ENCODE measurements at places on chromosomes 16 and 17.

- no peak for DNase-seq
Measured at GRCh38 chr16:83806731-83807130, 1.0 kb upstream of the HSBP1 start.

DNA sequence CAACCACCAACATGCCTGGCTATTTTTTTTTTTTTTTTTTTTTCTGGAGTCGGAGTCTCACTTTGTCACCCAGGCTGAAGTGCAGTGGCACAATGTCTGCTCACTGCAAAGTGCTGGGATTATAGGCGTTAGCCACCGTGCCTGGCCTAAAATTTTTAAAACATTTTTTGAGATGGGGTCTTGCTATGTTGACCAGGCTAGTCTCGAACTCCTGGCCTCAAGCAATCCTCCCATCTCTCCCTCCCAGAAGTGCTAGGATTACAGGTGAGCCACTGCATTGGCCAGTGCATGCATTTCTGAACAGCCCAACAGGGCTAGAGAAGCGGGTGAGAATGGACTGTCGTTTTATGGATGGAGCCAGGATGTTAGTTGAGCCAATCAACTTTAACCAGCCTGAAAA lies 72.4 kb downstream of the ERCC4 start:
- no peak for DNase-seq

- no peak for DNase-seq
Measured at GRCh38 chr16:88337538-88337937, 45.2 kb upstream of the ZNF469 start.

DNA sequence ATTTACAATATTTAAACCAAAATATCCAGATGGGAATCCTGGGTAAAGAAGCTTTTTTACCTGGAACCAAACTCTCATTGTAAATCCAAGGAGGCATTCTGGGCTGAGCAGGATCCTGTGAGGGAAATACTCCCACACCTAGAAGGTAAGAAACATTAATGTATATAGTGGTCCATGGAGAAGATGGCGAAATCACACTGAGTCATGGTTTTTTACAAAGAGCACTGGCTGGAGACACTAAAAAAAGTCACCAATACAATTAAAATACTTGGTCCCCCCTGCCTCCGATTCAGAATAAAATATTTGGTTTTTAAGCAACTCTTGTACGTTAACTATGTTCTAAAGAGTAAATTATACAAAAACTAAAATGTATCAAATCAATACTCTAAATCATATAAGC lies 32.9 kb downstream of the SYNRG start:
- DNase-seq: no peak

GRCh38 chr17:43831633-43832032 lies 1.3 kb downstream of the MPP3 start:
- no peak for DNase-seq

GRCh38 chr16:86457501-86458148 lies 52.7 kb upstream of the FOXF1 start:
- no peak for DNase-seq

DNA sequence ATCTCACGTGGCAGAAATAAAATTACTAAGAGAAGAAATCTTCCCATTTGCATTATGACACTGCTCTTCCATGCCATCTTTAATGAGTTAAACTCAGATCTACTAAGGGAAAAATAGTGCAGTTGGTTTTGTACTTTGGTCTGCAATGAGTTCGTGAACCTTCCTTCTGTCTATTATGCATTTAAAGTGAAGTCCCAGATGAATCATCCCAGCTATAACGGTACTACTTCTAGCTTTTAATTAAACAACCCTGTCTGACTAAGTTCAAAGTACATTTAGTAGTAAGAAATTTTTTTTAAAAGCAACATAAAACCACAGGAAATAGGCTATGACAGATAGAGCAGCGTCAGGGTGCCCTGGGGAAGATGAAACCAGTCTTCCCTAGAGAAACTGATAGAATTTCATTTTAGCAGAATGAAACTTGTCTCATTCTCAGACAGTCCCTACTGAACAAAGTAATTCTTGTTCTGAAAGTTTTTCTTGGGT lies 1.8 kb downstream of the TMIGD1 start:
- no peak for DNase-seq

DNA sequence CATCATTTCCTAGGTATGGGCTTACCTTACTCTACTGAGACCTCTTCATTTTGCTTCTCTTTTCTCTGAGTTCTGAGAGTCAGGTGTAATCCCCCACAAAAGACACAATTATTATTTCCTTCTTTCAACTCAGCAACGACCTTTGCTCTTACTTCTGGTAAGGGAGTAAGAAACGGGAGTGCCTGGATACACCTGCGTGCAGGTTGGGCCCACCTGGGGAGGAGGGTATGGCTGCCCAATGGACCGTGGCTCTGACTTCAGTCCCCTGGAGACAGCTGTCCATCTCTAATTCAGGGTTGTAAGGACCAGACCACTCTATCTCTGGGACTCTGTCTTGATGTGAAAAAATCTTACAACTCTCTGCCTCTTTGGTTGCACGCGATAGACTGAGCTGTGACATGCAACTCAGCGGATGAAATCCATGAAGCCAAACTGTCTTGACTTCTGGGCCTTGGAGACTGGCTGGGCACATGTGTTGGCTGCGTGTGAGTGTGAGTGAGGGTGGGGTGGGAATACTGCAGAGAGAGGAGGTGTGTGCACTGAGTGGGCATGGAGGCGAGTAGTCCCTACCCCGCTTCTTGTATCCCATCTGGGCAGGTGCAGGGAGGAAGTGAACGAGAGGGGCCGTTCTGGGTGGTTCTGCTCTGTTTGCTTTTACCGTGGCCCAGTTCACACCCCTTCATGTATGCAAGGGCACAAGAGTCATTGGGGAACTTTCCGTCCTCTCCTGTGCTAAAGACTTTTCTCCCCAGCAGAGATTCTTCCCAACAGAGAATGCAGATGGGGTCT lies 1.2 kb downstream of the TMEM238L start:
- DNase-seq: no peak

- no peak for DNase-seq
Measured at GRCh38 chr17:50808888-50809287, 26.5 kb upstream of the WFIKKN2 start.

- no peak for DNase-seq
Measured at GRCh38 chr17:15952916-15953790, 8.2 kb downstream of the ADORA2B start.

DNA sequence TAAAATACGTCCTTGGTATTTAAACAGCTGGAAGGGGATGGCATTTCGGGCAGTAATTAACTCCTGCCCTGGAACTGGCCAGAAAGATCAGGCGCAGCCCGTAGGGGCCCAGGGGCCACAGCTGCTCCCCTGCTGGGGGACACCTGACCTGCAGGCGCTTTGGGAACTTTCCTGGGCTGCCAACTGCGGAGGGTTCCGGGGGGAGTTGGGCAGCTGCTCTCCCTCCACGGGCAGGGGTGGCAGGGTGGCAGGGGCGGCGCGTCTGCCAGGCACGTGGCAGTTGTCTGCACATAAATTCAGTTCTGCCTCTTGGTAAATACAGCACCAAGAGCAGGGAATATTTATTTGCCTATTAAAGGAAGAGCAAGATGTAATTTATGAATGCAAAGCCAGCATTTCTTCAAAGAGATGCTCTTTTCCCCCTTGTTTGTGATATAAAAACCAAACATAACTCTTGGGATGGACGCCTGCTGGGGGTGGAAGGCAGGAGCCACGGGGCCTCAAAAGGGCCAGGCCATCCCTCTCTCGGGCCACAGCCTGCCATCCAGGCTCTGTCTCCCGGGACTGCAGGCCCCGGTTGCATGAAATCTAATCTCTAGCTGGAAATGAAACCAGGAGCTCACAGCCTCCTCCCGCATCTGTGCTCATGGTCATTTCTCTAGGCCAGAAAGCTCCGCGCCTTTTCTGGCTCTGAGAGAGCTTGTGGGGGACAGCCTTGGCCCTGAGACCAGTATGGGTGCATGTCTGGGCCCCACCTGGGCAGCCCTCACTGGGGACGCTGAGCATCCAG lies 29.9 kb upstream of the CHMP6 start:
- DNase-seq: no peak

DNA sequence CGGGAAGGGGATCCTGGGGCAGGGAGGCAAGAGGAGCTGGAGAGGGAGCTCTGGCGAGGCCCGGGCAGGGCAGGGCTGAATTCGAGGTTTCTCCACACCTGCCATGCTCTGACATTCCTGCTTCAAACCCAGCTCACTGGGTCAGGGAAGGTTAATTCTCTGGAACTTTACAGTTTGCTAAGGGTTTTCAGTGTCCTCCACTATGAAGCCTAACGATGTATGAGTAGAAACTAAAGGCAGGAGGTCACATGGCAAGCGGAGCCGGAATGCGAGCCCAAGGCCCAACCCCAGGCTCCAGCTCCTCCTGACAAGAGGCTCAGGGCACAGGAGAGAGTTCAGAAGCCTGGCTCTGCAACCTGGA lies 29.2 kb downstream of the DCAKD start:
- DNase-seq: no peak

DNA sequence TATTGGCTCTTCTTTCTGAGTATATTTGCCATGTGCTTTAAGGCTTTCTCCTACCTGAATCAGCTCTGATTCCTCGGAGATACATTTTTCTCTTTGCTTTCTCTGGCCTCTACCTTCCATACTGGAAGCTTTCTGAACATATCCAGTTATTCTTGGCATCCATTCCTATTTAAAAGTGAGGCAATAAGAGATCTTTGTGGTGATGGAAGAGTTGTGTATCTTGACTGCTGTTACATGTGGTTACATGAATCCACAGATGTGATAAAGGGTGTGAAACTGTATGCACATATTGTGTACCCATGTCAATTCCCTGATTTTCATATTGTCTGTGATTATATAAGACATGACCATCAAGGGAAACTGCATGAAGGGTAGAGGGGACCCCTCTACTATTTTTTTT lies 24.4 kb downstream of the UBE2O start:
- no peak for DNase-seq

DNA sequence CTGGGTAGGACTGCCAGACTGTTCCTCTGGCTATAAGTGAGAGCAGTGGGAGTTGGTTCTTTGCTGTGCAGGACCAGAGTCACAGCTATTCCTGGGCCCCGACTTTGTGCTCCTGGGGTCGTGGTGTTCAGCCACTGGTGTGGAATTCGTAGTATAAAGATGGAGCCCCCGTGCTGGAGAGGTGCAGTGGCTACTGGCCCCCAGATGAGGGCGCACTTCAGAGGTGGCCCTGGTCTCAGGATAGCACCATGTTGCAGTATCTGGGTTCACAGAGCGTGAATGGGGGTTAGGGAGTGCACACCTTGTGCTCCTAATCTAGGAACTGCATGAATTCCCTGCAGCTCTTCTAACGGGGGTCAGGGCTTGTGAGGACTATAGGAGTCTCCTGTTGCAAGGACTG lies 21.1 kb downstream of the TANC2 start:
- DNase-seq: peak; percentile 27

DNA sequence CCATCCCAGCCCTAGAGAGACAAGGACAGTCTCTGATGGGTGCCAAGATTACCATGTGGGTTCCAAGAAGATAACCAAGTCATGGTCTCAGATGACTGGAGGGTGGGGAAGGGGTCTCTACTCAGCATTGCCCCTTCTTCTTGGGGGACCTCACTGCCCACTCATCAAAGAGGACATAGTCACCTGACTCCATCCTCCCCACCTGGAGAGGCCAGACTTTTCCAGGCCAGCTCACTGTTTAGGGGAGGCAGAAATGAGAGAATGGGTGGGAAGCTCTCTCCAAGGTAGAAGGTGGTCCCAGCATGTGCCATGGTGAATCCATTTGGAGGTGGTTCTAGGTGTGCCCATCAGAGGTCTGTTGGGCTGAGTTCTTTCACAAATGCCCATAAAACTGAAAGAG lies 20.7 kb upstream of the IL21R start:
- no peak for DNase-seq

GRCh38 chr17:41415833-41416335 lies 8.5 kb downstream of the KRT37 start:
- DNase-seq: no peak

DNA sequence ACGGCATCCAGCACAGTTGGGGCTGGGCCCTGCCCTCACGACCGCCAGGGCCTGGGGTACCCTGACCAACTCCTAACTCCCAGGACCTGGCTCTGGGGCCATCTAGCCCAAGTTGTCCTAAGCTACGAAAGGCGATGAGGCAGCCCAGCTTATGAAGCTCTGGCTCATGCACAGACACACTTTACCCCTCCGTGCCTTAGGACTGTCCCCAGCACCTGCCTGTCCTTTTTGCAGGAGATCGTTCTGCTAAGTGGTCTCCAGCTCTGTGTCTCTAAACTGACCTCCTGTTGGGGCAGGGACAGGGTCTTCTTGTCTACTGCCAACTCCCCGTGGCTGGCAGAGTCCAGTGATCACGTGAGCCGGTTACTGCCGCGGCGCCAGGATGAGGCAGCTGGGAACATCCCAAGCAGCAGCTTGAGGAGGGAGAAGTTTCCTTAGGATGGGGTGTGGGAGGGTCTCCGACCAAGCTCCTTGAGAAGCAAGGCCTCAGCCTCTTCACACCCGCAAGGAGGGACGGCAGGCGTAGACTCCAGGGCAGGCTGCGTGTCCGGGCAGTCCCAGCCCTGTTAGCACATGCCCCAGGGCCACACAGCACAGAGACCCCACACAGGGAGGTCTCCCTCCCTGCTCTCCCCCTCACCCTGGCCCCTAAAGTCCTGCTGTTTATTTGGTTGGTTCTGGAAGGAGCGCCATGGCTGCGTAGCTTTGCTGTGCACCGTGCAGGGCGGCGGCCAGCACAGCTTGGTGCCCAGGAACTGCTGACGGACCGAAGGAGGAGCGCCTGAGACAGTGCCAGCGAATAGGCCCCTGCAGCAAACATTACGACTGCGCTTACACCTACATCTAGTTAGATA lies 16.4 kb upstream of the METRNL start:
- no peak for DNase-seq

DNA sequence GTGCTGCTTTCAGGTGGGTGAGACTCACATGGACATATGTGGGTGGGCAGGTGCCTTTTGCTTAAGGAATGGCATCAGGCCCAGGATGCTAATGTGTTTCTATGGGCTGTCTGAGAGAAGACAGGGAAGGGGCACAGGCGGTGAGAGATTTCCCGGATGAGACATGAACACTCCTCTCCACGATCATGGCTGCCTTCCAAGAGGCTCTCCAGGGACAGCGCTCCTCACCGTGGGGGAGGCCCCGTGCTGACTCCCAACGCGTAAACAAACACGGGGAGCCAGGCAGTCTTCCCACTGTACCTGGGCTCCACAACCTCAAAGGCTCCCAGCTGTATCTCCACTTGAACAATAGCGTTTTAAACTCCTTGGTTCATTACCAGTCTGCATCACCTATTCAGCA lies 42.8 kb downstream of the CDK5R1 start:
- no peak for DNase-seq

GRCh38 chr17:5508810-5509209 lies 22.4 kb downstream of the MIS12 start:
- no peak for DNase-seq

DNA sequence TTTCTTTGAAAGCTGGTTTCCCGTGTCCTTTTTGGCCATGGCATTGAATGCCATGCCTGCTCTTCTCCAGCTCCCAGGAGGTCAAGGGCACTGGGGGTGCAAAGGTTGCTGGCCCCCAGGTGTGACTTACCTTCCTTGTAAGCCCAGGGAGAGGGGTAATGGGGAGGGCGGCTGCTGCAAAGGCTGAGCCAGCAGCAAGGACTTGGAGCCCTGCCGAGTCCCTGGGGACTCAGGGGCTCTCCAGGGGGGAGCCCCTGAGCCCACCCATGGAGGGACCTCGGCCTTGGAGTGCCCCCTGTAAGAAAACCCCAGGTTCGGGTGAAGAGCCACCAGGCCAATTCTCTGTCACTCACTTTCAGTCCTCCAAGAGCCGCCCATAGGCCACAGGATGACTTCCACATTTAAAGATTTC lies 5.9 kb upstream of the CCL22 start:
- DNase-seq: no peak

- DNase-seq: no peak
Measured at GRCh38 chr17:81160306-81160705, 5.0 kb upstream of the PVALEF start.

All from SK-MEL-5 (cell line).